ENCODE measurements at places on chromosomes 7 and 10. TPM values are rescaled to one million over a fixed set of nuclear protein-coding genes. Genes with fewer than 3 reads are reported as not detected.

DNA sequence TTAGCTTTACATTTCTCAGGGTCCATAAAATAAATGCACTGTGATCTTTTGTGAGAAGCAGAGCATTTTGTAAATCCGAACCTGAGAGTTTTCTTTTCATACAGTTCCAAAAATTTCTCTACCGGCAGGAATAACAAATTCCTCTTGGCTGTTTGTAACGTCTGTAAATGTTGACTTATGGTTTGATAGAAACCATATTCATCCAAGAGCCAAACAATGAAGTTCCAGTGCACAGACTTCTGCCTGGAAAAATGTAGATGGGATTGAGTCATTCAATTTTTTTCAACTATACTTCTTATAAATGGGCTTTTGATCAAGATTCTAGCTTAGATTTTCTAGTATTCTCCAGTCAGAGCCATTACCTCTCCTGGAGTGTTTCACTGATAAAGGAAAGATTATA lies 530.6 kb downstream of the TFEC start:
- DNase-seq, result no peak

DNA sequence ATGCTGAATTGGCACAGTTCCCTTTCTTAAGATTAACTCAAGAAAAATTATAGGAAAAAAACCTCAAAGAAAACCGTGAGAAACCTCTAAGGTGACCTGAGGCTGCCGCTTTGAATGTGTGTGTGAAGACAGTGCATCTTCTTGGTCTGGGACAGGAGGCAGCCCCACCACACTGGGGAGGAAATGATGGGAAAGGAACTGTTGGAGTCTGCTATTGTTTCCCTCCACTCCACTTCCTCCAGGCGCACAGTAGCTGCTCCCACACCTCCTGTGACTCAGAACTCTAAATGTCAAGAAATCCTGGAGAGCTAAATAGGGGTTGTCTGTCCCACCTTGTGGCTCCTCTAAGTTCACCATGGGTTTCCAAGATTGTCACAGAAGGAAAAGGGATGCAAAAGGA lies 179.4 kb downstream of the PDE1C start:
- DNase-seq, result no peak

- DNase-seq, result no peak
Measured at GRCh38 chr7:135712182-135712782, 15.7 kb downstream of the SLC13A4 start.

Gene GLI3
- polyA plus RNA-seq, result 7.2 TPM
